ENCODE measurements at places on chromosomes 2 and 18. TPM values are rescaled to one million over a fixed set of nuclear protein-coding genes. Genes with fewer than 3 reads are reported as not detected.

NYAP2 gene
- not detected for total RNA-seq

SPP2 gene
- not detected for total RNA-seq

KRTCAP3 gene
- total RNA-seq: not detected

DNA sequence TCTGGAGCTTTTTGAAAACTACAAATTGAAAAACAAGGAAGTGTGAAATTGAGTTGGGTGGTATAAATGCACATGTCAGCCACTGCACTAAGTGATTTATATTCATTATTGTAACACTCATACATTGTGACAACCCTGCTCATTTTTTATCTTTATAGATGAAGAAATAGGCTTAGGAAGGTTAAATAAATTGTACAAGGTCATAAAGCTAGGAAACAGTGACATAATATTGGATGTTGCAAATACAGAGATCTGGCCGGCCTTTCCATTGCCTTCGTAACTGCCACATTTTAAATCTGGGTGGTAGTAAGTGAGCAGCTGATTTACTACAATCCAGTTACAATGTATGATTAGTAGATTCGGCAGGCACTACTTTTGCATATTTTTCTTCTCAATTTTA is 76.6 kb upstream of the LPIN2 start:
- no peak for DNase-seq

DNA sequence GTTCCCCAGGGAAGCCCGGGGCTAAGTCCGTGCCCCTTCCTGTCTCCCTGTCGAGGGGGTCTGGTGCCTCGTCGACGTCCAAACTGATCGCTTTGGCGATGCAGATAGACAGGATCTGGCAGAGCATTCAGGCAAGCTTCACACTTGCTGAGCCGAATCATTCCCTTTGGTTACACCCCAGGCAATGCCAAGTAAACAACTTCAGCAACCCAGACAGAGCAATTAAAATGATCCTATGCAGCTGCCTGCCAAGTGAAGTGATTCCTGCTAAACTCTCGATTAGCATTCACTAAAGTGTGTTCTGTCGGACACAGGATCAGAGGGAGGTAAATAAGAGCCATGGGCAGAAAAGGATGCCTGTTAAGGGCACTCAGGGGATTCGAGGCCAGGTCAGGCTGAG is 108.2 kb upstream of the RAB12 start:
- DNase-seq: no peak

DNA sequence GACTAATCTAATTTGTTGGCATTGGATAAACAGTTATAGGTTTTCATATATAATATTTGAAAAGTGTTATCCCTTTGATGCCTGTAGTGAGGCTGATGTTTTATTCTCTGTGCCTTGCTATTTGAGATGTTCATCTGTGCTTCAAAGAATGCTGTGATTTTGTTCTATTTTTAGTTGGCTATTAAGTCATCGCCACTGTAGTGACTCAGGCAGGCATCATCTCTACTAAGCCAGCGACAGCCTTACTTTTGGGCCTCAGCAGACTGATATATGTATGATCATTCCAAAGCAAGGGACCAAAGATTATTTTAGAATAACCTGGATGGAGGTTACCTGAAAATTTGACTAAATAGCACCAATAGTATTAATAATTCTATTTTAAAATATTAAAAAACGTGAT is 1674.5 kb upstream of the NXPH2 start:
- DNase-seq: peak; percentile 76

DNA sequence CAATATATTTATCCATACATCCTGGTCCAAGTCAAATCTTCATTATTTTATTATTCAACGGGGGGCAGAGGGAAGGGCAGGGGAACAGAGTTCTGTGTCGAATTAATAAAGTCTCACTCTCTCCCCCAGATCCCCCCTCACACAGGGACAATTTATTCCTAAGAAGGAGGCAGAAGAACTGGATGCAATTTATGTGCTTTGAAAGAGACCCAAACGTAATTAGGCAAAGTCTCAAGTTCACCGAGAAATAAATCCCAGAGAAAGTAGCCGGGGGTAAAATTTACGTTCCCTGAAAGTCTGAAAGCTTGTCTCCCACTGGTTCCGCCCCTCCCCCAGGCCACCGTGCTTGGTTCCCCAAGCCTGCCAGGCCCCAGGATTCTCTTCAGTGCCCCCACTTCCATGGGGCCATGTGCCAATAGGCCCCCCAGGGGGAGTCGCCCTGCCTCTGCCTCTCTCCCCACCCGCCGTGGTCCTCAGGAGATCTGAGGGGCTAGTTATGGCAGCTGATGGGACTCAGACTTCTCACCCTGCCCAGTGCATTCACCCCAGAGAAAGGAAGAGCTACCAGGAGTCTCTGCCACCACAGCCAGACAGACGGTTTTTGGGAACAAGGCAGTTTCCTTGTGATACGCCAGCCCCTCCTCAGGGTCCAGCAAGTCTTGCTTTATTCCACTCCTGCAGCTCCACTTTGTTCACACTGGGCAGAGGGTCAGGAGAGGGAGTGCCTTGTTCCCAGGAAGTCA is 215.5 kb downstream of the CYP26B1 start:
- no peak for DNase-seq

DNA sequence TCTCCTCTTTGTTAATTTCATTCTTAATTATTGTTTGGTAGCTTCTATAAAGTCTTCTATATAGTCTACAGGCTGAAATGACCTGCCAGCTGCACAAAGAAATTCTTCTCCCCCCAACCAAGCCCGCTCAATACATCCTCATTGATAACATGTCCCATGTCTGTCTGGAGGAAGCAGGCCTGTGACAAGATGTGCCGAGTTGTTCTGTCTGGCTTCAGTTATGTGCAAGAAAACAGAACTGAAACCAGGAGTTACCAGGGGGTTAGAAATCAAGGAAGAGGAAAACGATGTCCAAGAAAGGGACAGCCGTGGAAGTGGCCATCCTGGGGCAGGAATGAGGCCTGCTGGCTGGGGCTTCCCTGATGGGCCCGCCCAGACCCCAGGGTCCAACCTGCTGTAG is 57.6 kb downstream of the MTCL1 start:
- no peak for DNase-seq
